ENCODE measurements at places on chromosomes 7 and 10.

- no peak for DNase-seq
Measured at GRCh38 chr7:38394660-38395059, 121.2 kb upstream of the TARP start.

- DNase-seq = no peak
Measured at GRCh38 chr10:21528236-21529031, 3.0 kb upstream of the SKIDA1 start.

- no peak for DNase-seq
Measured at GRCh38 chr7:134368851-134369544, 52.3 kb upstream of the SLC35B4 start.

GRCh38 chr10:93758891-93759410 is 1.2 kb downstream of the LGI1 start:
- no peak for DNase-seq

DNA sequence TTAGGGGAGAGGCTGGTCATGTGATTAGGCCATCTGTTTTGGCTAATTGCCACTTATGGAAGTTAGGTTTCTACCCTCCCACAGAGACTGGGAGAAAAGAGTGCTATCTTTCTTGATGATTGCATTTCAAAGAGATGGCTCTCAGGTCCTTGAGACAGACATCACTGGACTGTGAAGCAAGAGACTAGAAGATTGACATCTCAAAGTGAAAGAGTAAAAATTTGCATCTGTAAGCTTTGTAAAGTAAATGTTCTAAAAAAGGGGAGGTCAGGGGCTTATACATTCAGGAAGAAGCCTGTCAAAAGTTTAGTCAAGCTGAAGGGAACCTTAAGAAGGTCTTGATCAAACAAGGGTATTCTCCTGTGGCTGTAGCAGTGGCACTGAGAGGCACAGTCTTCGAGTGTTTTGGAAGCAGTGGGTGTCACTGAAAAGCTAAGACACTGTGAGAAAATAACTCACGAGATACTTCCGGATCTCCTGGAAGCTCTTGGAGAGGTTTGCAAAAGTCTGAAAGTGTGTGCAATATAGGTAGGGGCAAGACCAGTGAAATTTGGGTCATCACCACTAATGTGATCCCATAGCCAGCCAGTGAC is 342.1 kb downstream of the PHF14 start:
- no peak for DNase-seq

DNA sequence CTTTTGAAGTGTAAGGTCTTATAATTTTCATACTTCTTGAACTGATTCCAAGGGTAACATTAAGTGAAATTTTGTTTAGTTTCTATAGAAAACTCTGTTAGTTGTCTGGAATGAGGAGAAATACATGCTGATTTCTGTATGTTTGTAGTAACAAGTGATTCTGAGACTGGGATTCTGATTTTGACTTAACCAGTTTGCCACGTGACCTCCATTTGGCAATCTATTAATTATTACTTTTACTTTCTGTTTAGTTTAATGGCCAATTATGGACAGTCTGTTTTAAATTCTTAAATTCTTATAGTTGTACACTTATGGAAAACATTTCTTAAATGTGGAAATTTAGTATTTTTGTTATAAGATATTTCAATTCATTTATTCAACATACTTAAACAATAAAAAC is 163.1 kb downstream of the ADK start:
- DNase-seq = no peak

DNA sequence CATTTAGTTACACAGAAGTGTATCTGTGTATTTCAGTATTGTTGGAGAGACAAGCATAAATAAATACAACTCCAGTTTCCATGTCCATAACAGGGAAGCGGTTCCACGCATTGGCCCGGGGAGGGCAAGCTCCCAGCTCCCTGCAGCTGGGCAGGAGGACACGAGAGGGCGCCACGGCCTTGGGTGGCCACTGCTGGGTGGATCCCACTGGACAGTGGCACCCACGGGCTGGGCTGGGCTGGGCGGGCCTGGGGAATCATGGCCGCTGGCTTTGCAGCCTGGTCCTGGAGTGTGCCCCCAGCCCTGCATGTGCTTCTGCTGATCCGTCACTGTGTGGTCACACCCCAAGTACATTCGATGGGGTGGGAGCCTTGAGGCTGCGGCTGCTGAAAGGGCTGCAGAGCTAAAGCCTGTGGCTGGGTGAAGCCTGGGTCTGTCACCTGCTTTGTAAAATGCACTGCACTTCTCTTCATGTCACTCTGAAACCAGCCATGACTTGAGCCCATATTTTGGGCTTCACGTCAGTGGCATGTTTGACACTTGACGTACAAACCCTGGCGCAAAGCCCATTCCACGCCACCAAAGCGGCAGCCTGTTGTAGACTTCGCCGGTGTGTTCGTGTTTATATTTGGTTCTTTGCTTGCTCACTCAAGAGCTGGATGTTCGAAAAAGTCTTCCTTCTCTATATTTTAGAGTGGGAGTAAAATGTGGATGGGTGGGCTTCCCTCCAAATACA is 27.5 kb downstream of the LRRC27 start:
- no peak for DNase-seq

- no peak for DNase-seq
Measured at GRCh38 chr10:454860-455259, 234.6 kb downstream of the DIP2C start.

DNA sequence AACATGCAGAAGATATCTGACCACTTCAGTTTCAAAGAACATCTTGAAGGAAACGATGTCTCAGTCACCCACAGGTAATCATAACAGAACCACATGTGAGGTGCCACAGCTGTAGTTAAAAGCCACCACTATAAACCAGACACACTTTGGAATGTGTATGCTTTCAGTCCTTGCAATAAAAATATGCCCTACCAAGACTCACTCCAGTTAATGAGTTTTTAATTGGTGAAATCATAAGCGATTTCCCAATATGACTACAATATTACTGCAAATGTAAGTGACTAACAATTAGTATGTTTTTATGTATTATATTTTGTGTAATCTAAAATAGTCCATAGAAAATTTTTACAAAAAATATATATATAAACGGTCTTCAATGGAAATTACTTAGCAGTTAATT is 428.2 kb downstream of the PARD3 start:
- no peak for DNase-seq

- DNase-seq = no peak
Measured at GRCh38 chr7:136405931-136406777, 429.0 kb upstream of the MTPN start.

DNA sequence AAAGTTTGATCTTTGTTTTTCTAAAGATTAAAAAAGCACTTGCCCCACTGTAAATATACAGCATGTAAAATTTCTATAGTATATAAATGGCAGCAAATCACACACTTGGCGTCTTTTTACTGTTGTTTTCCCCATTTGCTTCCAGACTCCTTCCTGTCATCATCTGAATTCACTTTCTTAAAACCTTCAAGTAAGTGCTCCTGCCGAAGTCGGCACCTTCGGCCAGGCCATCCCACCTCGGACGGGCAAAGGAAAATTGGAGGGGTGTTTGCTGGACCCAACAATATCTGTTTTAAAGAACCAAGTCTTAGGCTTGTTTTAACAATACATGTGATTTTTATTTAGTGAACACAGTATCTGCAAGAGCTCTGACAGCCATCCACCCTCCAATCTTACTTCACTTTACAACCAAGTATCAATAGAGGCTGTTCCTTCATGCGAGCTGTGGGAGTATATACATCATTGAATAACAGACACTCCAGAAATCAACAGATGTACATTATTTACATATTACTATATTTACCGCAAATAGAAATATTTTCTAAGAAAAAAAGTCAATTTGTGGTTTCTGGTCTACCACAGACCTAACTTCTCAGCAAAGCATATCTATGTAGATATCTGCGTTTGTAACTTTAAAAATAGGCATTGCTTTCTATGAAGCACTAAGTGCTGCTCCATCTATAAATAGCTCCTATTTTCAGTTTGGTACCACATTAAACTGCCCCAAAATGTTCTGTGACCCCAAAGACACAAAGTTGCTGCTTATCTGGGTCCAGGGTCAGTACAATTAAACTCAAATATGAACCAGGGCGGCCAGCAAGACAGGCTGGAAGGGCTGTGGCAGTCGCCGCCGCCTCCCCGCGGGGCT is 110.7 kb downstream of the CYTH3 start:
- no peak for DNase-seq

DNA sequence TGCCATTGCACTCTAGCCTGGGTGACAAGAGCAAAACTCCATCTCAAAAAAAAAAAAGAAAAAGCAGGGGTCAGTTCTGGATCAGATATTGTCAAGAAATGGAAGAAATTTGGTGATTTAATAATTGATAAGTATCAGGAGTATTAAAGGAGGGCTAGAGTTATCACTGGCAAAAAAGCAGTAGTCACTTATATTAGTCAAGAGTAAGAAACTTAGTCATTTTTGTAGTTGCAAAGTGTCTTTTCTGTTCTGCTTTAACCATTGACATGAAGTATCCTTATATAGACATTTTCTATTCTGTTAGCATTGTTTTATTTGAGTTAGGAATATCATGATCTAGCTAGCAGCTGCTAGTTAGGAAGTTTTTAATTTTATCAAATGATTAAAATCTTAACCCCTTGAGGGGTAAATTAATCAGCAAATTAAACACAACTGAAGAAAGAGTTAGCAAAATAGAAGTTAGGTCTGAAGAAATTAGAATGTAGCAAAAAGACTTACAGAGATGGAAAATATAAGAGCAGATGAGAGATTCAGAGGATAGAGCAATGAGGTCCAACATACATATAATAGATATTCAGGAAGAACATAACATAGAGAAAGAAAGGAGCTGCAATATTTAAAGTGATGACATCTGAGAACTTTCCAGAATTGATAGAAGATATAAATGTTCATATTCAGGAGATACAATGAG is 7.3 kb upstream of the CCDC6 start:
- no peak for DNase-seq

DNA sequence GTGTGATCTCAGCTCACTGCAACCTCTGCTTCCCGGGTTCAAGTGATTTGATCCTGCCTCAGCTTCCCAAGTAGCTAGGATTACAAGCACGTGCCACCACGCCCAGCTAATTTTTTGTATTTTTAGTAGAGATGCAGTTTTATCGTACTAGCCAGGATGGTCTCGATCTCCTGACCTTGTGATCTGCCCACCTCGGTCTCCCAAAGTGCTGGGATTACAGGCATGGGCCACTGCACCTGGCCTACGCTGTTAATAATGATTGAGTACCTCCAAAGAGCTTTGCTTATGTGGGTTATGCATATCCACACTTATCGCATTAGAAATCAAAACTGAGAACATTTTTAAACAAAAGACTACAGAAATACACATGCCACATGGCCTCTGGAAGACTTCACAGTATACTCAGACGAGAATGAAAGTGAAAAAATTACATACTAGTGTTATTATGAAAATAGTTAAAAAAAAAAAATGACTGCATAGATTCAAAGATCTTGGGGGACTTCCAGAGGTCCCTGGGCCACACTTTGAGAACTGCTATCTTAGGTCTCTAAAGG is 25.4 kb downstream of the RPP38 start:
- DNase-seq = no peak

DNA sequence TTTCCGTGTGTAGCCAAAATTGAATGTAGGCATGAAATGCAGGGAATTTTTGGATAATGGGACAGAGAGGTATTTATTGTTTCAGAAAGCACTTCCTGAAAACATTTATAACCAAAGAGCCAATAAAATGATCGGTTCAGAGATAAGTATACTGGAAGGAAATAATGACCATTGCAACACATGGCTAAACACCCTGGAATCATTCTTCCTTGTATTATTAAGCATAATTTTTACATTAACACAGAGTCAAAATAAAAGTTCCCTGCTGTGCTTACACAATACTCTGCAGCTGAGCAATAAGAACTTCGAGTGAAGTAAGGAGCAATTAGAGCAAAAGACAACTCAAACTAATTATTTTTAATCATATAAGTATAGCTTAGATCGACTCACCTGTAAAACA is 648.3 kb downstream of the TNS3 start:
- no peak for DNase-seq

DNA sequence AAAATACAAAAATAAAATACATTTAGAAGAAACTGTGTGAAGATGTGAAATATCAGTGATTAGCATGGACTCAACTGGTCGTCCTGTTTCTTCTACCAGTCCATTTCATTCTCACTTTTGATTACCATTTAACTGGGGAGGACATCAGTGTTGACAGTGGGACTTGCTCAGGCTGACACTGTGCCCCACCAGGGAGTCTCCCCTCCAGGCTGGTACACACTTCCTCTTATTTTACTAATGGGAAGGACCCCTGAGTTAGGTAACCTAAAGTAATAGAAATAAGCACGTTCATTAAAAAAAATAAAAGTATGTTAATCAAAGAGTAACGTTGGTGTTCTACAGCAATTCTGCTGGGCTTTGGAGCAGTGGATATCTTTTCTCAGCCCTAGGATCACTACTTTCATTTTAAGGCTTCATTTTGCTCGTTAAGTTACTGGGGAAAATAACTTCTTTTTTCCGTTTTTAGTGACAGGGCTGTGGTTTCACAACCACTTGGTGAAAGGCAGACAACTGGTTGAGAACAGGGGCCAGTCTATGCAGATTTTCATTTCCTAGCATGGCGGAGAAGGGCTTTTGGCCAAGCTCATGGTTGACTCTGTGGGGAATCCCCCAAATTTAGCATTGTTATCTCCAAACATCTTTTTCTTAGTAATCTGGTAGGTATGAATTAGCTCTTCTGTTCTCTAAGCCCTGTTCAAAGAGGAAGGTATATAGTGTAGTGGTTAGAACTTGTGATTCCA is 2.1 kb downstream of the SNX10 start:
- no peak for DNase-seq

- DNase-seq = no peak
Measured at GRCh38 chr7:25952261-25953057, 199.5 kb upstream of the NFE2L3 start.

DNA sequence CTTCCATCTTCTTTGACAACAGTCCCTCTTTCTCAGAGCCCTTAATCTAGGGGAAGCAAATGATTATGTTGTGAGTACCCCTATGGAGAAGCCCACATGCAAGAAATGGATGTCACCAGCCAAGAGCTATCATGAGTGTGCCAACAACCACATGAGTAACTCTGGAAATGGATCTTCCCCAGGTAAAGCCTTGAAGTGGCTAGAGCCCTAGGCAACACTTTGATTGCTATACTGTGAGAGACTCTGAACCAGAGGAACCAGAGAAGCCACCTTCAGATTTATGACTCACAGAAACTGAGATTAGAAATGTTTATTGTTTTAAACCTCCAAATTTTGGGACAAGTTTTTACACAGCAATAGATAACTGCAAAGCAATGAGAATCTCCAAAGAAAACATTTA is 60.9 kb upstream of the COL1A2 start:
- no peak for DNase-seq

GRCh38 chr10:7046615-7047014 is 364.2 kb downstream of the SFMBT2 start:
- peak; percentile 77 for DNase-seq

DNA sequence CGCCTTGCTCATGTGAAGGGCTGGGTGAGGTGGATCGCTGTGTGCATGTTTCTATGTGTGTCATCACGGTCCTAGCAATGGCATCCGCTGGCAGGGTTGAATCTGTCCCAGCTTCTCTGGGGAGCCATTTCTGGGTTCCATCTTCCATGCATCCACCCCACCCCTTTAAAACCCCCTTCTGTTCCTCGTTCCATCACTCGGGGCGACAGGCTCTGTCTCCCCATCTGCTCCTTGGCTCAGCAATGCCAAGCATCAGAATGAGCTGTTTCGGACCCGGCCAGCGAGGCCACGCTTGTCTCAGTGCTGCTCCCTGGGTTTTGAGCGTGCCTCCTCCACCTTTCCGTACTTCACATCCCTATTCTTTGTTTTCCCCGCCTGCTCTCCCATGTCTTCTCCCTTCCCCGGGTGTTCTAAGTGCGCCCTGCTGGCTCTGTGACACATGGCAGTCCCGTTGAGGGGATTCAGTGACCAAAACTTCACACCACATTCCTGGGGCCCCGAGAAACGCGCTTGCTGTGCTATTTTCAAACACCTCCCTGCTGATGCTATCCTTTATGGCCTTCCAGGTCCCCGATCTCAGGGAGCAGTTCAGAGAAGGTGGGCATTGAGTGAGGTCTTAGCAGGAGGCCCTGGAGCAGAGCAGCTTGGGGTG is 554.1 kb upstream of the FOXK1 start:
- no peak for DNase-seq

Data from GDM1 (cell line).